ENCODE measurements at places on chromosomes 5 and 9.

- no peak for DNase-seq
These were observed 23.9 kb downstream of the SLC46A2 start for GRCh38 chr9:112866662-112867274.

GRCh38 chr5:106640511-106640910 is 1030.2 kb downstream of the EFNA5 start:
- no peak for DNase-seq

DNA sequence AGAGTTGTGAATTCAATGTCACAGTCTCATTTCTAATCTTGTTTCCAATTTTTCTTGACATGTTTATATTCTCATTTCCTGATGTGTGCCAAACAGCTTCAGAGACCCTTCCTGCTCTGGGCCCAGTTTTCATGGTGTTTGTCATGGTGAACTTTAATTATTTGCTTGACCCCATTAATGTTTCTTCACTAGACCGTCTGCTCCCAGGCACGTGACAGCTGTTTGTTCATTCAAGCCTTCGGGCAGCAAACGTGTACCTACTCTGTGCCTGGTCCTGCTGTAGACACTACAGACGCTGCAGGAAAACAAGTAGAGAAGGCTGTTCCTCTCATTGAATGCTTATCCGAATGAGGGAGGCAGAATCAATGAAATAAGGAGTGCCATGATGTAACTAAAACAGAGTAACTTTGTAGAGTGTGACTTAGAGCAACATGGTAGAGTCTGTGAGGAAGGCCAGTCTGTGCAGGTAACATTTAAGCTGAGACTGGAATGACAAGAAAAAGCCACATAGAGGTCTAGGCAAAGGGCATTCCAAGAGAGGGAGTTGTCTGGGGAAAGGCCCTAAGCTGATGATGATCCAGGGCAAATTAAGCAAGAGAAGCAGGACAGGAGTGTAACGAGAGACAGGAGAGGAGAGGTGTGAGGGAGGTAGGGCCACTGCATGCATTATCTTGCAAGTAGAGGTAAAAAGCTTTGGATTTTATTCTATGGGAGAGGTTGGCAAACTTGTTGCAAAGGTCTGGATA is 191.4 kb downstream of the SEMA5A start:
- no peak for DNase-seq

GRCh38 chr5:124592891-124593290 is 153.5 kb downstream of the ZNF608 start:
- no peak for DNase-seq

DNA sequence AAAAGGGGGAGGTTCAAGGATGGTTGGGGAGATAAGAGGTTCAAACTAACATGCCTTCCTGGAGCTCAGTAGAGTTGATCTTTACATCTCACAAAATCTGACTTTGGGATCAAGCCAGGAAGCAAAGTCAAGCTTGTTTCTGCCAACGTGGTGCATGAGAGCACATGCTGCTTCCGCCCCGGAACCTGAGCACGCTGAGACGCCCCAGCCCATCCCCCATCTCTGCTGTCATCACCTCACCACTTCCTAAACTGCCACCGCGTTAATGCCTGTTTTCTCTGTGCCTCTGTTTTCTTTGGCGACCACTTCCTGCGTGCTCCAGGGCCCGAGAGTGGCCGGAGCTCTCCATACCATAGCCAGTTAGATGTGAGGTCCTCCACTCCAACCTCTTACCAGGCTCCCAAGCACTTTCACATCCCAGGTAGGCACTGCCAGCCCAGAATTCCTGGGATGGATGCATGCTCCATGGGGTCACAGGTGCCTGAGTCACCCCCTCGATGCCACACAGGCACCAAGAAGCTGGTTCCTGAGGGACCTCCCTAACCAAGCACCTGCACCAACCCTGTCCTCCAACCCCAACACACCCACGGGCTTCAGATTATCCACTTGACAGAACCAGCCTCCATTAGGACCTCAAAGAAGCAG is 31.2 kb upstream of the AFAP1L1 start:
- DNase-seq: peak; percentile 93

DNA sequence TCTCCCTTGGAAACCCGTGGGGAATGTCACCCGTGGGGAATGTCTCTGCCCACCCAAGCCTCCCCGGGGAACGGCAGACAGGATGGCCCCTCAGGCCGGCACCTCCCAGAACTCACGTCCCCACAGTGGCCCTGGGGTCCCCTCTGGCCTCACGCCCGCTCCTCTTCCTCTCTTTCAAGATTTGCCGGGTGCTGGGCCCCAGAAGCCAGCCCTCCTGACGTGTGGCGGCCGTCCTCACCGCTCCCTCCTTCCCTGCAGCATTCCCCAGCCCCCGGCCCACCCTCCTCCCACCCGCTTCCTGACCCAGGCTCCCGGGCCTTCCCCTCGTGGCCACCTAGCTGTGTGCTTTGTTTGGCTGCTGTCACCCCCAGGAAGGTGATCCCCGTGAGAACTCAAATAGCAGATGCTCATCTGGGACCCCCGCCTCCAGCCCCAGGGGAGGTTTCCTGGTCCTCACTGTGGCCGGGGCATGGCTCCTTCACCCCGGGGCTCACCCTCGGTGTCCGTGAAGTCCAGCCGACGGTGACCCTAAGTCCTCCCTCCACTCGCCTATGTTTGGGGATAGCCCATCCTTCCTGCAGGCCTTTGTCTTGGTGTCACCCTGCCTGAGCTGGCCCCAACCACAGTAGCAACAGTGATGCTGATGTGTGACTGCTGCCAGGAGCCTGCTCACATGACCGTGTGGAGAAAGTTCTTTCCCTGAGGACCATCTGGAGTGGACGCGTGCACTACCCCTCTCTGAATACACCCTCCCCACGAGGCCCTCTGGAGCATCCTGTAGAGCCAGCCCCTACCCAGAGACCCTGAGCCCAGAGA is 163.3 kb upstream of the IER5L start:
- DNase-seq: no peak

GRCh38 chr9:27210588-27210987 is 86.4 kb downstream of the EQTN start:
- DNase-seq: no peak

GRCh38 chr5:124253203-124253810 is 493.1 kb downstream of the ZNF608 start:
- no peak for DNase-seq

- peak; percentile 24 for DNase-seq
These were observed 2.9 kb upstream of the FOXD1 start for GRCh38 chr5:73451224-73452130.

- no peak for DNase-seq
These were observed 742.0 kb upstream of the RGMB start for GRCh38 chr5:98031496-98031895.

DNA sequence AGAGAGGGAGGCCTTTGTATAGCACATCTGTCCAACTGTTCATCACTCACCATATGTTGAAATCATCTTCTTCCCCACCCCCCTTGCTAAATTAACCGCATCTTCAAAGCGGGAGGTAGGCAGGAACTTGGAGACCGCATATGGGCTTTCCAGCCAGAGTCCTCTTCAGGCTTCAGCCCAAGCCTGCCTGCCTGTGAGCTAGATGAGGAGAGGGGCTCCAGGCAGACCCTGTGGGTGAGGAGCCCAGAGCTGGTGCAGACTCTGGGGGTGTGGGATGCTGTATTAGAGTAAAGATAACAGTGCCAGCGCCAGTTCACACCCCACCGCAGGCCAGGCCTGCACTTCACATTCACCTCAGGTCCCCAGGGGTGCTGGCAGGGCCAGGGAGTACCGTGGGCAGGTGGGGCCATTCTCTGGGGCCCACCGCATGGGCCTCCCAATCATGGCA is 16.2 kb downstream of the PRRC2B start:
- DNase-seq: peak; percentile 89

DNA sequence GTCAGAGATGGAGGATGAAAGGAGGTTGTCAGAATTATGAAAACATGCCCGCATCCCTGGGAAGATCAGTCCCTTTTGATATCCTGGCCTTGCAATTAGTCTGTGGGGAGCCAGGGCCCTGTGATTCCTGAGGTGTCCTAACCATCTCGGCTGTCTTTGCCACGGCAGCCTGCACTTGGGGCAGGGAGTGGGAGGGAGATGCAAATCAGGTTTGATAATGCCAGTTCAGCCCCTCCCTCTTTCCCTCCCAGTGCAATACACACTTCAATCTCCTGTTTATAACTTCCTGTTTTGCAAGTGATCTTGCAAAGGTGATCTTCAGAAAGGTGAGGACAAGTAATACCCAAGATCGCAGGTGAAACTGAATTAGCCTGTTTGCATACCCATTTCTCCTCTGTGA is 114.0 kb upstream of the ALDH1B1 start:
- DNase-seq: peak; percentile 19

- no peak for DNase-seq
These were observed 126.4 kb downstream of the LRRC70 start for GRCh38 chr5:62705022-62705421.

- DNase-seq: no peak
These were observed 81.8 kb downstream of the TRIM36 start for GRCh38 chr5:115087951-115088350.

DNA sequence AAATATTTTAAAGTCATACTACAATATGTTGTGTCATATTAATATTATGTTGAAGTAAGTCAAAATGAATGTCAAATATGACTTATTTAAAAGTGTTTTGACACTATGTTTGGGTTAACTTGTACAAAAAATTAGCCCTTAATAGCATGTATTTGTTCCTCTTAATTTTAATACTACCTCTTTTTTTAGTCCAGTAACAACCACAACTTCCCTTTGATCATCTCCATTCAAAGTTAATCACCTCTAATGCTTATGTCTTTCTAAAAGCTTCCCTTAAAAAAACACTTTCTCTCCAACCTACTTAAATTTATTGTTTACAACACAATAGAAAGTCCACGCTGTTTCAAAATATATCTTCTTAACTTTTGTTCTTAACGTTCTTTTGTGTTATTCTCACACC is 9.6 kb downstream of the SLCO4C1 start:
- DNase-seq: no peak

GRCh38 chr5:72013766-72014624 is 93.3 kb upstream of the MAP1B start:
- peak; percentile 12 for DNase-seq

DNA sequence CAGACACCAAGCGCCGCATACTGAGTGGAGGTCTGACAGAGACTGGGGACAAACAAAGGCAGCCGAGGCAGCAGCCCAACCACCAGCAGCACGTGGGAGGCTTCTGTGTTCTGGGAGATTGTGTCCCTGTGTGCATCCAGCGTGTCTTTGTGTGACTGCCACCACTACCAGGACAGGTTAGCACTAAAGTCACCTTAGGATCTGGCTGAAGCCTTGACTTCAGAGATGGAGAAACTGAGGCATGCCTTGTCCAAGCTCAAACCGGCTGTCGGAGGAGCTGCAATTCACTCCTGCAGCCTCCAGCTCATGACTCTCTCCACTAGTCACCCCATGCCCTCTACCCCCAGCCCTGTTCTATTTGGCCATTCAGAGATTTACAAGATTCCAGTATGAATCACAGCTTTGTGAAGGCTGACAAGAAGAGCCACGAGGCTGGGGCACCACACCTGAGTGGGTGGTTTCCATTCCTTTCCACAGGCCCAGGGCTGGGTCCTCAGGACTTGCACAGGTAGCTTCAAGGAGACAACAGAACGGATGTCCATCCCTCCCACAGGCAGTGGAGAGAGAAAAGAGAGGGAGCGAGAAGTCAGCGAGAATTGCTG is 69.3 kb downstream of the SHB start:
- no peak for DNase-seq

- no peak for DNase-seq
These were observed 174.3 kb downstream of the TRPM3 start for GRCh38 chr9:70947086-70947485.

Measured in Jurkat, Clone E6-1 (cell line).